ENCODE measurements at places on chromosomes 16 and 17. TPM values are rescaled to one million over a fixed set of nuclear protein-coding genes. Genes with fewer than 3 reads are reported as not detected.
A peak's percentile ranks its signal among the peaks of the same experiment; 100 is the strongest.

- H3K4me3 ChIP-seq, result no peak overlapping the region
- DNase-seq, result no peak
- H3K4me1 ChIP-seq, result peaks cover 7% of the 10 kb centered on the region
- no peaks in the 10 kb centered on the region for H3K36me3 ChIP-seq
Measured at GRCh38 chr17:27782791-27783206, 17.5 kb downstream of the NOS2 start.

- H3K4me1 ChIP-seq, result peaks cover 45% of the 10 kb centered on the region
- peaks cover 8% of the 10 kb centered on the region for H3K36me3 ChIP-seq
- H3K4me3 ChIP-seq, result no peak overlapping the region
Measured at GRCh38 chr16:24009098-24009497, 173.3 kb downstream of the PRKCB start.

- no peak overlapping the region for H3K4me3 ChIP-seq
- peak overlapping the region; percentile 64 for H3K27ac ChIP-seq
- peak; percentile 63 for DNase-seq
Measured at GRCh38 chr16:84730406-84731106, 30.8 kb downstream of the USP10 start.

PARD6A gene
- 15.5 TPM for total RNA-seq

- H3K27me3 ChIP-seq, result no peaks in the 10 kb centered on the region
- H3K27ac ChIP-seq, result no peak overlapping the region
- H3K36me3 ChIP-seq, result no peaks in the 10 kb centered on the region
- no peak for DNase-seq
Measured at GRCh38 chr17:52047086-52047485, 111.4 kb downstream of the CA10 start.

GRCh38 chr17:66783656-66784381 lies 51.1 kb upstream of the CACNG5 start:
- no peak overlapping the region for H3K4me3 ChIP-seq
- no peaks in the 10 kb centered on the region for H3K4me1 ChIP-seq
- DNase-seq, result no peak
- no peak overlapping the region for H3K27ac ChIP-seq
- peaks cover 7% of the 10 kb centered on the region for H3K36me3 ChIP-seq

GRCh38 chr17:7043497-7044198 lies at the start of gene SLC16A11:
TSS of gene SLC16A11 (minus strand) at chr17:7044092. CDS start at chr17:7043513, 579 bp downstream.
- peaks cover 10% of the 10 kb centered on the region for H3K27me3 ChIP-seq
- peaks cover 2% of the 10 kb centered on the region for H3K36me3 ChIP-seq
- peaks cover 49% of the 10 kb centered on the region for H3K4me1 ChIP-seq
- DNase-seq, result no peak

- H3K4me3 ChIP-seq, result no peak within 1 kb of the TSS
- H3K36me3 ChIP-seq, result no peaks in the 10 kb centered on the region
- H3K27ac ChIP-seq, result peak within 1 kb of the TSS; percentile 35
- H3K27me3 ChIP-seq, result peaks cover 14% of the 10 kb centered on the region
- DNase-seq, result no peak
Measured at GRCh38 chr17:39962642-39963220, at the start of gene GSDMA. TSS of gene GSDMA (plus strand) at chr17:39963004. CDS start at chr17:39965688, 2,684 bp downstream.

DNA sequence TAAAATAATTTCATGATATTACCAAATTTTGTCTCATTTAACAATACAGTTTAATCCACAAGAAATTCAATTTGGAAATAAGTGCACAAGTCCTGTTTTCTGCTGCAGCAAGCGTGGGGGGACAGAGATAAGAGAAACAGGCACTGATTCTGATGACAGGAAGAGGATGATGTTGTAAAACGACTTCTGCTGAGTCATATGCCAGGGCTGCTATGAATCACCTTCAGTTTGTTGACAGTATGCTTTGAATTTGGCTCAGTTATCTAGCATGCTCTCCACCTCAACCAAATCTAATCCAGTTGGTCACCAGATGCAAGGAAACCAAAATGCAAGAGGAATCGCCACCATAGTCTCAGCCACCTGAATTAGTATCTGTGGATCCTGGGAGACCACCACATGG lies 244.1 kb upstream of the MON1B start:
- H3K4me3 ChIP-seq, result no peak overlapping the region
- H3K4me1 ChIP-seq, result no peaks in the 10 kb centered on the region
- no peaks in the 10 kb centered on the region for H3K27me3 ChIP-seq
- no peaks in the 10 kb centered on the region for H3K36me3 ChIP-seq

GRCh38 chr17:50396261-50397110 lies 837 bp downstream of the LRRC59 start:
- peak overlapping the region; percentile 90 for H3K4me3 ChIP-seq
- peaks cover 32% of the 10 kb centered on the region for H3K36me3 ChIP-seq
- H3K4me1 ChIP-seq, result peaks cover 33% of the 10 kb centered on the region
- peak overlapping the region; percentile 89 for H3K27ac ChIP-seq
- DNase-seq, result peak; percentile 44
- no peaks in the 10 kb centered on the region for H3K27me3 ChIP-seq

ASGR1 gene
- total RNA-seq, result 0.38 TPM

DNA sequence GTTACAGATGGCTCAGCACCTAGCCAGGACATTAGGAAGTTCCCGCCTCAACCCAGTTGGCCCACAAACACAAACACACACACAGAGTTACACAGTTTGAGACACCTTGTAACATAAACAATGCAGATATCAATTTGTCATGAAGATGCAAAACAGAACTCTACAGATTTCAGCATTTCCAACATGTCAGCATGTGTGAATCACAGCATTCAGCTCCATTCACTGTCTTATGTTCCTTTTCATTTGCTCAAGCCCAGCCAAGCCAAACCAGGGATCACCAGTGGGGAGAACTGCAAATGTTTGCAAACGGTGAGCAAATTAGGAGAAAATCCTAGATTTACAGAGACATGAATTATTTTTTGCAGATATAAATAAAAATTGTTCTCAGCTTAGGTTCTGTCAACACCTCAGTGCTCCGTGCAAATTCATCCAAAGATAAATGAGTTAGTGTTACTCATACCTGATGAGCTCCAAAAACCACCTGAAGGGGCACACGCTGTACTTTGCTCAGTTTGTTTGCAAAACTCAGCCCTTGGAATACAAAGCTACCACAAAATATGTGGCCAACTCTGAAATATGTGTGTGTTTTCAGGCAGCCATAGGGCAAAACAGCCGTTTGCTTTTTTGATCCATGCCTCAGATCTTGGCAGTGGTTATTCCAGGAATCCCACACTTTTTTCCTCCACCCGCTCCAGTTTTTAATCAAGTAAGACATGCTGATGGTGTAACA lies 16.3 kb upstream of the COX10 start:
- no peak overlapping the region for H3K4me3 ChIP-seq
- no peaks in the 10 kb centered on the region for H3K4me1 ChIP-seq
- H3K27ac ChIP-seq, result no peak overlapping the region
- DNase-seq, result no peak

LPCAT2 gene
- total RNA-seq, result 0.59 TPM

HOXB9 gene
- 19.6 TPM for total RNA-seq

NUPR1 gene
- not detected for total RNA-seq
